Panc1 (cell line): ENCODE measurements at places on chromosomes 16 and 17.
A peak's percentile ranks its signal among the peaks of the same experiment; 100 is the strongest.

GRCh38 chr17:31417051-31417792 is 25.7 kb downstream of the RAB11FIP4 start:
- no peak for DNase-seq

GRCh38 chr17:59547131-59547915 is 18.1 kb upstream of the DHX40 start:
- no peak for DNase-seq

DNA sequence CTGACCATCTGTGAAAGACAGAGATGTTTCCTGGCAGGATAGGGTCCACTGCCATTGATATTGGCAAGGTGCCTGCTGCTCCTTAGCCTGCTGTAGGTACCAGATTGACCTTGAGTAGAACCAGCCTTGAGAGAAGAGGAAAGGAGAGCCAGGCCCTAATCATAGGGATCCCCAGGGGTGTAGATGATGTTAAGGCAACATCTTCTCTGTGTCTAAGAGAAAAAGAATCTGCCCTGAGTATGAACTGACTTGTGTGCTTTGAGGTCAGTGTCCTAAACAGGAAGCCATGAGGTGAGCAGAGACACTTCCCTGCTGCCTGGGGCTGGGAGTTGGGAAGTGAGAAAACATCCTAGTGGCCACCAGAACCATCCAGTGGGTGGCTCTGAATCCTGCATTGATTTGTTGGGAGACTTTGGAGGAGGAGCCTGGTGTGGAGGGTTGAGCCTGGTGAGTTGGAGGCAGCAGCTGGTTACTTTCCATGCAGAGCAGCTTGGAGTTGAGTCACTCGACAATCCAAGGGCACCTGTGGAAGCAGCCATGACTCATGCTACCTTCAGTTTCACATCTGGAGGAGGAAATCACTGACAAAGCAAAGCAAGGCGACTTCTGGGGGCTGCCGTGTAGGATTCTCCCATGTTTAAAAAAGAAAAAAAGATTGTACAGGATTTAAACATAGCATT is 47.8 kb downstream of the BMERB1 start:
- peak; percentile 98 for DNase-seq

- no peak for DNase-seq
Observed at GRCh38 chr17:6573982-6574686, 17.8 kb upstream of the PITPNM3 start.

- DNase-seq: no peak
Observed at GRCh38 chr16:84973236-84973635, 38.1 kb downstream of the ZDHHC7 start.

GRCh38 chr17:79861413-79862216 is 22.4 kb upstream of the CBX4 start:
- no peak for DNase-seq
